ENCODE measurements at places on chromosomes 4 and X.
A peak's percentile ranks its signal among the peaks of the same experiment; 100 is the strongest.

DNA sequence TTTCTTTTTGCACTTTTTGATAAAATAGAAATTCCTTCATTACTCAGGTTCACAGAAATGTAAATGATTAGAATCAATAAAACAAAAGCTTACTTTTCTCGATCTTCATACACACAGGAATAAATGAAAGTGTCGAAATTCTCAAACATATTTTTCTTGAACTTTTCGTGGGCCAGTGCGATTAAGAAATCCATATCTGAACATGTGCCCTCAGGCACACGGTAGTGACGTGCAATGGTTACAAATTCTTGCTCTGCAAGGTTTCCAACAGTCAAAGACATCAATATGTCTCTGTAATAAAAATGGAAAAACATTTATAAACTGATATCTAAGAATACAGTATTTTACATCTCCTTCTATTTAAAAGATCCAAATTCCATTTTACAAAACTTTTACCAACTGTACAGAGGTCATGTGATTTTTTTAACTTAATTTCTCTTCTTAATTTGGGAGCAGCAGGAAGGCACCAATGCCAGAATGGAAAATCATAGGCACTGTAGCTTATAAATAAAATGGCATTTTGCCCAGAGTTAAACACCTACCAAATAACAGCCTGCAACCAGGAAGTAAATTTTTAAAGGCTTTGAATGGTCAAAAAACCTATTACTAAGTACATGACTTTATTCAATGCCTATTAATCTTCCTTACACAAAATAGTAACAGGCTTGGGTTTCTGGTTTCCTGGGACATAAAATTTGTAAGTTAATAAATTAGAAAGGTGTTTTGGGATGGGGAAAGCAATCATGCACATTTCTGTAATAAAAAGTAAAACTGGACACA, 165.0 kb downstream of the EFHC2 start:
- H3K36me3 ChIP-seq: peaks cover 4% of the 10 kb centered on the region
- no peak for DNase-seq

DNA sequence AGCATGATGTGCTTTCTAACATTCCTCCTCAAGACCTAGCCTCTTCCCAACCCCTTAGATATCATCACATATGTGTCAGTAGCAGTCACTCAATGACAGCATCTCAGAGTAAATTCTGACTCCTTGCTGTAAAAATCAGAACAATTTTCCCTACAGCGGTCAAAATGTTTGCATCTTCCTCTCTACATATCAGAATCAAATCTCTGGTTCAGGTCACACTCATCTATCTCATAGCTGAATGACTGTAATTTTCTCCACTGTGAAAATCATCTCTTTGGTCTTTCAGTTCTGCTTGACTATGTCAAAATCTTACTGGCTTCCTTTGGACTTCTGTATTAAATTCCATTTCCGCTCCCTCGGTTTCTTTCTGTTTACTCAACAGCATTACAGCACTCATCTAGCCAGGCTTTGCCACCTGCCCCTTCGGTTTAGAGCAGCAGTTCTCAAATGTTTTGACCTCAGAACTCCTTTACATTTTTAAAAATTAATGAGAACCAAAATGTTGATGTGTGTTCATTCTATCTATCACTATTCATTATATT, 57.3 kb downstream of the AGA start:
- DNase-seq: no peak
- no peak overlapping the region for H3K27ac ChIP-seq
- H3K27me3 ChIP-seq: peaks cover 1% of the 10 kb centered on the region
- H3K36me3 ChIP-seq: no peaks in the 10 kb centered on the region

DNA sequence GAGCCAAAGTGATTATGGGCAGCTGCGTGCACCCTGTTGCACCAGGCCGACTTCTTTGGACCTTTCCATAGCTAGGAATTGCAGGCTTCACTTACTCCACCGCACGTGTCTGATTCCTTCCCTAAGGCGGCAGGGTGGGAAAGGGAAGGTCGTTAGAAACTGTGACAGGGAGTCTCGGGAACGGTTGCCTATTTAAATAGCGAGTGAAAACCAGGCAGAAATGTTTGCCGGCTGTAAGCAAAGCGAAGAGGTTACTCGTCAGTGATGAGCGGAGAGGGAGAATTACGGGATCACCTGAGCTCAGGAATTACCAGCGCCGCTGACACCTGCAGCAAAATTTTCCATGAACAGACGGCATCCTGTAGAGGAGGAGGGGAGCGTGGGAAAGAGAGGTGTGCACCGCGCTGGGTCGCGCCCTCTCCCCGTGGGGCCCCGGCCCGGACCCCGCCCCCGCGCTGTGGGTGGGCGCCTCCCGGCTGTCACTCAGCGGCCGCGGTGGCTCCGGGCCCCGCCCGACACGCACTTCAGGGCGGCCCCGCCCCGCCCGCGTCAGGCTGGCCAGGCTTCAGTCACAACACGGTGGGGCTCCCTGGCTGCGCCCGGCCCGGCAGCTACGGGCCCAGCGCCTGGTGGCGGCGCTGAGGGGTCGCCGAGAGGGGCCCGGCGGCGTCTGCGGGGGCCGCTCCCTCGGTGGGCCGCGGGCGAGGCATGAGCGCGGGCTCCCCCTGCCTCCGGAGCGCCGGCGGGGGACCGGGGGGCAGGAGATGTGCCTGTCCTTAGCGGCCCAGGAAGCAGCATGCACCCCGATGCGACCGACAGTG, at the start of gene SNX25:
Gene SNX25, plus strand, starts transcription at position 568 of the 821 bp plus-strand sequence. Its CDS starts 229 bp downstream, at position 797.
- peaks cover 37% of the 10 kb centered on the region for H3K4me1 ChIP-seq
- peak within 1 kb of the TSS; percentile 85 for H3K27ac ChIP-seq
- peak; percentile 91 for DNase-seq
- peak within 1 kb of the TSS; percentile 93 for H3K4me3 ChIP-seq
- peaks cover 9% of the 10 kb centered on the region for H3K36me3 ChIP-seq

GRCh38 chr4:151960449-151961230, 199.8 kb upstream of the GATB start:
- no peak for DNase-seq
- H3K27ac ChIP-seq: no peak overlapping the region
- peaks cover 4% of the 10 kb centered on the region for H3K4me1 ChIP-seq

DNA sequence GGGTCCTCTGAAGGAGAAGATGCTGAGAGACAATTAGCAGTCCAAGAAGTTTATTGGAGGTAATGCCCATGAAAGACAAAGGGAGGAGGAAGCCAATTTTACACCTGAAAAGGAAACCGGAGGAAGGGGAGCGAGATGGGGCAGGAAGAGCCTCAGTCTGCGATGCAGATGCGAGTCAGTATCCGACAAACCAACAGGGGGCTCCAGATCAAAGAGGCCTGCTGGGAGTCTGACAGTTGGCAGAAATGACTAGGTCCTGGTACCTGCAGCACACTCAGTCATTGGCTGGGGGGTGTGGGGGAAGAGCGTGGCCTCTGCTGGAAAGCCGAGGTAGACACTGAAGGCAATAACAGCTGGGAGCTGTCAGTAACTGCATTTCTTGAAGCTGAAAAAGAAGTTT, 231.1 kb upstream of the CENPE start:
- H3K27me3 ChIP-seq: peaks cover 2% of the 10 kb centered on the region
- H3K36me3 ChIP-seq: no peaks in the 10 kb centered on the region
- H3K4me1 ChIP-seq: no peaks in the 10 kb centered on the region
- no peak overlapping the region for H3K4me3 ChIP-seq
- H3K27ac ChIP-seq: no peak overlapping the region
